ENCODE measurements at places on chromosomes 2 and 18.

DNA sequence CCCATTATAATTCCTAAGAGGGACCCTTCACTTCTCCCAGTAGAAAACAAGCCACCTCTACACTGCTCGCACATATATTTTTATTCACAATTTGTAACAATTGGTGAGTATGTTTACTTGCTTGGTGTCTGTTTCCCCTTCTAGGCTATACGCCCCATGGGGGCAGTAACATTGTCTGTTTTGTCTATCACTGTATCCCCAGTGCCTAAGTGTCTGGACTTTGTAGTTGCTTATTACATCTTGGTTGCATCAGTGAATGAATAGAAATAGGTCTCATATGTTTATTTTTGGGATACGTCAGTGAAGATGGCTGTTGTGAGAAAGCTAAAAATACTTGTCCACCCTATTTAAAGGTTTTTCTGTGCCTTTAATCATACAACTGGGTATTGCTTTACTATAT lies 87.4 kb upstream of the ITGB6 start:
- no peak for DNase-seq

DNA sequence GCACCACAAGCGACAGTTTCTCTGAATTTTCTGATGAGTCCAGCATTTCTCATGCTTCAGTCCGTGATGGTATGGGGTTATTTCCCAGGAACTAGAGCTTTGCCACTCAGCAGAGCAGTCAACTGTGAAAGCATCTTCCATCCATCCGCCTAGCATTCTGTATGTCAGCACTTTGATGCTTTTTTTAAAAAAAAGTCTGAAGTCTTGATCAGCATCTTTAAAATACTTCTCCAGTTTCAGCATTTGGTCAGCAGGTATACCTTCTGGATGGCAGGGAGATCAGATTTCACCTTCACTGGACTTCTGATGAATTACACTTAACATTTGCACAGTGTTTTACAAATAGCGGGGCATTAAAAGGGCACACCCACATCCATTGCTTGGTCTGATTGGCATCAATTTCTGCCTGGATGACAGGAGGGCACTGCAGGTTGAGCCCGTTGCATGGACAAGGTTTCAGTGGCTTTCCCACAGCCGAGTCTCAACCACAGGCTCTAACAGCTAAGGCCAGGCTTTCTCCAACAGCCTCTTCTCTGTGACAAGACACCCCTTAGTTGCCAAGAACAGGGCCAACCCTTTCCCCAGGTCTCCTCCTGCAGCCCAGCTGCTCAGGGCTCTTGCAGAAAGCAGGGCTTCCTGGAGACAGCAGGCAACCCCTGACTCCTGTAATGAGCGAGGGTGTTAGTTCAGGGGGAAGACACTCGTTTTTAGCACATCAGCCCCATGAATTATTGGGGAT lies 54.0 kb downstream of the EMILIN2 start:
- DNase-seq = no peak

- DNase-seq = no peak
These were observed 77.3 kb upstream of the CXCR4 start for GRCh38 chr2:136195226-136195625.

DNA sequence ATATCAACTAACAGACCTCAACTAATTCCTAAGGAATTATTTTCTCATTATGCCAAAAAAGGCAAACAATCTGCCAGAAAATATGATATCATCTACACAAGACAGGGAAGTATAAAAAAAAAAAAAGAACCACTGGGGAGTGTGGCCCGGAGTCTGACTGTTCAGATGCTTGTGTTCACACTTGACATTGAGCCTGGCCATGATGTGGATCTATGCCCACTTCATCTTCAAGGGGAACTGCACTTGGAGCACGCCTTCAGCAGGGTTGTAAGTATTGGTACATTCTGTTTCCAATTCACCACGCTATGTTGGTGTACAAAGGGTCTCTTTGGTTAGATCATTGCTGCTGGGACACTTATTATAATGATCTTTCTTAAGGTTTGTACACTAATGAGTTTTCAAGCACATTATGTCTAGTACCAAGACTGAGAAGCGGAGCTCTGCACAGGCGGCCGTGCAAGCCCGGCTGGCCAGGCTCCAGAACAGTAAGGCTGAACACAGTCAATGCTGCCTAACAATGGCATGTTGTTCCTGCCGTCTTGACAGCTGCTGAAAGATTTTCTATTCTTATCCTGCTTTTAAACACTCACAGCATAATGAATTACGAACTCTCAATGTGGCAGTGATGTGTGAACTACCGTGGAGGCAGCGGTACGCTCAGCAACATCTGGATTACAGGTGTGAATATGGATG lies 788.4 kb upstream of the SOX11 start:
- no peak for DNase-seq

GRCh38 chr2:160429248-160430000 lies 64.2 kb downstream of the RBMS1 start:
- DNase-seq = no peak

GRCh38 chr2:160142472-160142871 lies 57.6 kb downstream of the ITGB6 start:
- DNase-seq = no peak

DNA sequence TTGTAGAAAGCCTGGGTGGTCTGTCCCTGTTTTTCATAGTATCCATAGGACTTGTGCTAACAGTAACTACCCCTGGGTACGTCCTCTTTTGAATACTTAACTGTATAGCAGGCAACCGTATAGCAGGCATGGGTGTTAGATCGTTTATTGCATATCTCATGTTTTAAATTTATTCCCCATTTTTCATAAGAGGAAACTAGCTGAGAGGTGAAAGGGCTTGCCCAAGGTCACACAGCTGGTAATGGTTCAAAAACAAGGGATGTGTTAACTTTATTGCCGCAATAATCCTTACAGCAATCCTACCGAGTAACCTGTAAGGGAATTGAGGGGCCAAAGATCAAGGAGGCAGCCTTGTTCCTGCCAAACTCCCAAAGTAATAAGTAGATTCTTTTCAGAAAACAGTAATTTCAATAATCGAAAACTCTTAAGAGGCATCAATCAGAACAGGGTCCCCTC lies 990 bp upstream of the MGAT4A start:
- no peak for DNase-seq

DNA sequence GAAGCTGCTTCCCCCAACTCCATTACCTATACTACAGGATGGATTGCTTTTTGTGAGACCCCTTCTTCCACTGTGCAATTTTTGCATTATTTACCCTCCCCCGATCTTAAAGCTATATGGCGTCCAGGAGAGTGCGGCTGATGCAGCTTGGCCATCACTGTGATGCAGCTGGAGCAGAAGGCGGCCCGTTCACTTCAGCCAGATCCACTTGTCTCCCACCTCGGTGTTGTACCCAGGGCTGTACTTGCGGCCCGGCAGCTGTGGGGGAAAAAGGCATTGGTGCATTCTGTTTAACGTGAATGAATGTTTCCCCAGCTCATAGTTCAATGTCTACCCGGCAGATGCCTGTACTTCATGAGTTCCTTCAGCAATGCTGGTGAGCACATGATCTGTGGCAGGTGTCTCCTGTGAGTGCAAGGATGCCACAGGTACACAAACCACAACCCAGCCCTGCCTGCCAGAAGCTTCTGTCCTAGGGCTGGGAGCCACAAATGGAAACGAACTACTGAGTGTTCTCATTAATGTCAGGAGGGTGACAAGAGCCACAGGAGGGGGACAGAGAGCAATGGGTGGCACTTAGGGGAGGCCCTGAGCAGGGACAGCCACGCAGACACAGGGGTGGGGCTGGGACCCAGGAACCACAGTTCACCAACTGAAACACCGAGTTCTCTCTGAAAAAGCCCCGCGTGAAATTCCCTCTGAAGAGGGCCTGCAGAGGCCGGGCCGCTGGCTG lies 64.0 kb downstream of the NDUFA10 start:
- DNase-seq = no peak

GRCh38 chr18:79753391-79753851 lies 44.3 kb upstream of the KCNG2 start:
- no peak for DNase-seq

DNA sequence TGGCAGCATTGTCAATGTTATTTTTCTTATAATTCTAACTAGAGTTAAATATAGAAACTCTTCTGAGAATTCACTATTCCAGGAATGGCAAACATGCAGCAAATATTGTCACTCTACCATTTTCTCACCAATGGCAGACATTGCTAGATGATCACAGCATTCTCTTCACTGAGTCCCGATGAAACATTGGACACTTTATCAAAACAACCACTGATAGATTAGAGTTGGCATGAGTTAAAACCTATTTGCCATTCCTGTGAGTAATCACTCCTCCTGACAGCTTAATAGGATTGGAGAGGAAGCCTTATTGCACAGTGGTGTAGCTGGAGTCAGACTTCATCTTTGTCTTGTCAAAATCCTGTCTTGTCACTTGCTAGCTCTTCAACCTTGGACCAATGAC lies 163.9 kb upstream of the THUMPD2 start:
- no peak for DNase-seq

DNA sequence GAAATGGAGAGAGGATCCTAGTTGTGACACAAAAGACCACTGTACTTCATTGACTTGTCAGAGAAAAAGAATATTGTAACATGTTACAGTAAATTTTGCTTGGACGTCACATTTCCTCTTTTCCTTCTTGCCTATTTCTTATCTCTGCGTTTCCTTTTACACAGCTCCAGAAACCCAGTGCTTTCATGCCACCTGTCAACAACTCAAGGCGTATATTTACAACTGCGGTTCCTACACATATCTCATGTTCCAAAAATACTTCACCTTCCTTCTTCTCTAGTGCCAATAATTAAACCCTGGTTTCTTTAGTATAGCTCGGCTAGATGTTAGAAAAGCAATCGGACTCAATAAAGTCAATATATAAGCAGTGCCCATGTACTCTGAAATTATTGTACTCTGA lies 911.5 kb upstream of the FSHR start:
- no peak for DNase-seq

DNA sequence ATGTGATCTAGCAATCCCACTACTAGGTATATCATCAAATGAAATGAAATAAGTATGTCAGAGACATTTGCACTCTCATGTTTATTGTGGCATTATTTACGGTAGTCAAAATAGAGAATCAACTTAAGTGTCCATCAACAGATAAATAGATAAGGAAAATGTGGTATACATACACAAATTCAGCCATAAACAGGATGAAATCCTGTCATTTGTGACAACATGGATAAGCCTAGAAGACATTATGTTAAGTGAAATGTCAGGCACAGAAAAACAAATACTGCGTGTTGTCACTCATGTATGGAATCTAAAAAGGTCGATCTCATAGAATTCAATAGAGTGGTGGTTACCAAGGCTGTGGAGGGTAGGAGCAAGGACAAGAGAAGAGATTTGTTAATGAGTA lies 22.1 kb upstream of the CBLN2 start:
- no peak for DNase-seq

DNA sequence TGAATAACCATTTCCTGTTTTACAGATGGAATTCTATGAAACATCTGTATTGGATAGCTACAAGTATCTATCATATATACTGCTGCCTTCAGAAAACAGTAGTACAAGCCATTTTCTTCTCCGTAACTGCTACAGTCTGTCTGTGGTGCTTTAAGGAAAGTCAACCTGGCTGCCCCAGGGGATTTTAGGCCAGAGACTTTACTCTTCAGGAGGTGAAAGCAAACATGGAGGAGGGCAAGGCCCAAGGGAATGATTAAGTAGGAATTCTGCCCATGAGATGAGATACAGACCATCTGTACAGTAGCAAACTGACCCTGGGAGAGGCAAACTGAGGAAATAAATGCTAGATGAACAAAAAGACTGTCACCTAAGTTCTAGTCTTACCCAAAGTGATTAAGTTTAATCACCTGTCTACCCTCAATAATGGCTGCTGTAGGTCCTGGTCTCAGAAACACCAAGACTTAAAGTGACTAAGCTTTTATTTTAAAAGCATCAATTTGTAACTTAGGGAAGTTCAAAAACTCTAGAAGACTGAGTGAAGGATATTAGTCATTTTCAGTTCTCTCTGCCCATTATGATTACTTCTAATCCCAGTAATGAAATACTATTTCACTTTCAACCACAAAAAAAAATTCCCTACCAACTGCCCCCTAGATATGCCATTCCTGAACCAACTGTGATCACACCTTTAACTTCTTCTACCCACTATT lies 14.8 kb downstream of the MBD2 start:
- no peak for DNase-seq

GRCh38 chr2:218811382-218811781 lies 20.2 kb downstream of the PRKAG3 start:
- no peak for DNase-seq

GRCh38 chr18:7117390-7118355 lies at the start of gene LAMA1:
TSS of gene LAMA1 (minus strand) at chr18:7117797. CDS start at chr18:7117720, 77 bp downstream.
- DNase-seq = no peak

DNA sequence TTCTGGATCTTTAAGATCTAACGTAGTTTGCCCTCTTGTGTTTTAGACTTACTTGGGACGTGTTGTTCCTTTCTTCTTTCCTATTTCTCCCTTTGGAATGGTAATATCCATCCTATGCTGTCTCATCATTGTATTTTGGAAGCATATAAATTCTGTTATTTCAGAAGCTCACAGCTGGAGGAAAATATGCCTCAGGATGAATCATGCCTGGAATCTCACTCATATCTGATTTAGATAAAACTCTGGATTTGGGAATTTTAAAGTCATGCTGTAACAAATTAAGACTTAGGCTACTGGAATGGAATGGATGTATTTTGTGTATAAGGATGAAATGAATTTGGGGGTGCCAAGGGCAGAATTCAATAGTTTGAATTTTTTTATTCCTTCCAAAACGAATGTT lies 245.2 kb upstream of the GULP1 start:
- DNase-seq = no peak

- DNase-seq = no peak
These were observed 36.9 kb downstream of the NGEF start for GRCh38 chr2:232976176-232976575.

GRCh38 chr2:42601076-42601475 lies 32.6 kb downstream of the MTA3 start:
- DNase-seq = no peak

- DNase-seq = no peak
These were observed 105.8 kb downstream of the ARHGAP28 start for GRCh38 chr18:6835345-6835744.

- no peak for DNase-seq
These were observed 383.6 kb downstream of the DSEL start for GRCh38 chr18:67132919-67133318.

- no peak for DNase-seq
These were observed 277.3 kb upstream of the HDAC4 start for GRCh38 chr2:239678186-239678490.

- DNase-seq = no peak
These were observed 6.6 kb downstream of the SH3RF3 start for GRCh38 chr2:109135359-109136197.

DNA sequence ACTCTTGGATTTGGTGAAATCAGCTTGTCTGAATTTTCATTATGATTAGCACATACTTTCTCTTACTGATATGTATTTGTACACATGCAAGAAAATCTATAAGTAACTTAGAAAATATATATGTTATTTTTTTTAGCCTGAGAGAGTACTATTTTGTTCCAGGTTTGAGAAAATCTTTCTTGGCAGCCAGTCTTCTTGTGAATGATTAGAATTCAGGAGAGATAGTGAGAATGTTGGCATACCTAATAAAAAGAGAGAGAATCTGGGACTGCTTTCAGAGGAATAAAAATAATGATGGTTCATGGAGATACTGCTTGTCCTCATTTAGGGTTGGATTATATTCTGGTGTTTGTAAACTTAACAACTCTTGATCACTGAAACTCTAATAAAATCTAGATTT lies 44.4 kb upstream of the RIT2 start:
- no peak for DNase-seq

GRCh38 chr2:185404578-185404977 lies 334.0 kb upstream of the FSIP2 start:
- no peak for DNase-seq
